ENCODE measurements at places on chromosomes 11 and 22. TPM values are rescaled to one million over a fixed set of nuclear protein-coding genes. Genes with fewer than 3 reads are reported as not detected.
A peak's percentile ranks its signal among the peaks of the same experiment; 100 is the strongest.

DNA sequence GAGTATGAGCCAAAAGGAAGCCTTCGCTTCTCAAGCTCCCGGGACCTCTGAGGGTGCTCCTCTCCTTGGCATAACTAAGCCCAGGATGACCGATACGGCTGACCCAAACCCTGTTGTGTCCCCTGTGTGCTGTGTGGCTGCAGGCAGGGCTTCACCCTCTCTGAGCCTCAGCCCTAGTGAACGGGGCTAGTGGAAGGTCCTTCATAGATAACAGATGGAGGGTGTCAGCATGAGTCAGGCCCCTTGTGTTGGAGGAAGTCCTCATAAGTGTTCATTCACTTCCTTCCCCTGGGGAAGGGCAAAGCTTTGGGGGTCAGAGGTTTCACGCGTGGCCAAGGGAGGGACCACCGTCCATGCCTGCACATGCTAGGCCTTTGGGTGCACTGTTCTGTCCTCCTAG, 21.5 kb downstream of the SHISAL1 start:
- DNase-seq: no peak

The OR51L1 gene
- total RNA-seq: not detected

The SPON1 gene
- total RNA-seq: 0.81 TPM

The IFITM10 gene
- 5.4 TPM for total RNA-seq

DNA sequence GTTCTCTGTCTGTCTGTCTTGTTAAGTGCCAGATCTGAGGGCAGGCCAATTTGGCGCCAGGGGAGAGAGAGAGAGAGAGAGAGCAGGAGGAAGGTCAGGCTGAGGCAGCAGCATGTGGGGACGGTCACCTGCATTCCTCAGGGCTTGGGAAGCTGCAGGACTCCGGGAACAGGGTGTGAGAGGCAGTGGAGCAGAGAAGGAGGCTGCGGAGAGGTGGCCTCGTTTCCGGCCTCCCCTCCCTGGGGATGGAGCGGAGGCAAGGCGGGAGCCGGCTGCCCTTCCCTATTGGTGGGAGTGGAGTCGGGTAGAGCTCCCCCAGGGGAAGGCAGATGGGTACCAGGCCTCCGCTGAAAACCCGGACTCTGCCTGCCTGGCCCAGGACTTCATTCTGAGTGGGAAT, 9.7 kb downstream of the CLMP start:
- peak; percentile 61 for DNase-seq

DNA sequence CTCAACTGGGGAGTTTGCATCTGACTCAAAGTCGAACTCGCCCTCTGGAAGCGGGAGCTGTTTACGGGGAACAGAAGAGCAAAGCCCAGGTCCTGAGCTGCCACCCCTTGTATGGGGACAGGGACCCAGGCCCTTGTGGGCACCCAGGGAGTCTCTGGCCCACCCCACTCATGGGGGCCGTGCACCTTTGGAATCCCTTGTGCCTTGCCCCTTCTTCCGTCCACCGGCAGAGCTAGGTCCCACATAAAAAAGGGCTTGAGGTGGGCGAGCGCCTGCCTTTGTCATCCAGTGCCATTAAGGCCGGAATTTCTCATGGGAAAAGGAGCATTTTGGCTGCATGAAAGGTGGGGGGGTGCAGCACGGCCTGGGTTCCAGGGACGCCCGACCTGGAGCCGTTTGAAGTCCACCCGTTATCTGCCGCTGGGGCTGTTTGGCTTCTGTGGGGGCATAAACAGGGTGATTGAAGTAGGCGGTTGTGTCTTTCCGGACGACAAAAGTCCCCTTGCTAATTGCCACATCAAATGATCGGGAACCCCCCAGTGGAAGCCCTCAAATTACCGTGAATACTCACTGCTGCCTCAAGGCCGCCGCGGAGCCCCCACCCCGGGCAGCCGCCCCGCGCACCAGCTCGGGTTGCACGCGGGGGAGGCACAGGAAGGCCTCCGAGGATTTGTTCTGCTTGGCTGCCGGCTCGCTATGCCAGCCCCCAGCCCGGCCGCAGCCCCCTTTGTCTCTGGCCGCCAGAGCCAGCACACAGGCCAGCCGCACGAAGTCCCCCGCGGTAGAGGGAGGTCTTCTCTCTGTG, 49.0 kb upstream of the FGF3 start:
- DNase-seq: no peak

The PRG2 gene
- not detected for total RNA-seq

- no peak for DNase-seq
Measured at GRCh38 chr11:64055077-64055476, 19.3 kb downstream of the FLRT1 start.

DNA sequence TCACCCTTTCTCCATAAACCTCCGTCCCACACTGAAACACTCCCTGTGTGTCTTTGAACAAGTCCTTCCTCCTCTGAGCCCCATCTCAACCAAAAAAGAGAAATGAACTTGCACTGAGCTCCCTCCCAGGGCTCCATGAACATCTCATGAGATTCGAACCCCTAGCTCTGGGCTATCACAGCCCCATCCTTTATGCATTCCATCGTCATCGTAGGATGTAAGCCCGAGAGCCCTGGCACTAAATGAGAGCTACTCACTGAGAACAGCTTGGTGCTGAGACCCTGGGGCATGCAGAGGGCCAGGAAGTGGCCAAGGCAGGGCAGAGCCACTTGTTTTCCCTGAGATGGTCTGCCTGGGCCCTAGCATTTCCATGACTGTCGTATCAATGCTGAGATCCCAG, 12.9 kb upstream of the SLC43A3 start:
- no peak for DNase-seq

- no peak for DNase-seq
Measured at GRCh38 chr22:47620391-47620790, 857.9 kb downstream of the TBC1D22A start.

DNA sequence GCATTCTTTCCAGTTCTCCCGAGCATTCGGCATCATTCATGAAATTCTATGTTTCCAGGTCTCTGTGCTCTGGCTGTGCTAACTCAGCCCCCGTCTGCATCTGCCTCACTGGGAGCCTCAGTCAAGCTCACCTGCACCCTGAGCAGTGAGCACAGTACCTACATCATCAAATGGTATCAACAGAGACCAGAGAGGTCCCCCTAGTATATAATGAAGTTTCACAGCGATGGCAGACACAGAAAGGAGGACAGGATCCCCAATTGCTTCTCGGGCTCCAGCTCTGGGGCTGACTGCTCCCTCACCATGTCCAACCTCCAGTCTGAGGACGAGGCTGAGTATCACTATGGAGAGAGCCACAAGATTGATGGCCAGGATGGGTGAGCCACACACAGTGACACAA, 52.8 kb upstream of the IGLL5 start:
- DNase-seq: no peak

DNA sequence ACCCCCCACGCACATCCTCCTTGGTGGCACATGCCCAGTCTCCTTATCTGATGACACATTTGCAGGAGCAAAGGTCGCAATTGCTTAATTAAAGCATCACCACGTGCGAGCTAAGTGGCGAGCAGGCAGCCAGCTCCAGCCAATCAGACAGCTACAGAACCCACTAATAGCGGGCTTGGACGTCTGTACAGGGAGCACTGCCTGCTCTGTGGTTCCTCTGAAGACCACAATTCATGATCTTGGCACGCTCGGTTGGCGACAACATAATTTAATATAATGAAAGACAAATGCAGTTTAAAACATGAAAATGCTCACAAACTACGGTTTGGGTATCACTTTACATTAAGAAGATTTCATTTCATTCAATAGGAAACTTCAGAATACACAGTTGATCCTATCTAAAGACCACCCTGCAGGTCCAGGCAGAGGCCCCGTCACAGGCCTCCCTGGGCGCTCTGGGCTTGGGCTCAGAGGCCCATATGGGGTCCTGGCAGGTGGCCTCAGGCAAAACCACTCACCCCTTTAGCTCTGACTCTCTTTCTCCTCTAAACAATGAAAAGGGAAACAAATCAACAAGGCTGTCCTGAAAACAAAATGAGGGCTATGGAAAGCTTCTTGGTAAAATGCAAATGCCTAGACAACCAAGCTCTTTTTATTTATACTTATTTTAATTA, 10.4 kb downstream of the PACSIN2 start:
- DNase-seq: no peak

- no peak for DNase-seq
Measured at GRCh38 chr11:93821617-93822016, 28.8 kb downstream of the VSTM5 start.

DNA sequence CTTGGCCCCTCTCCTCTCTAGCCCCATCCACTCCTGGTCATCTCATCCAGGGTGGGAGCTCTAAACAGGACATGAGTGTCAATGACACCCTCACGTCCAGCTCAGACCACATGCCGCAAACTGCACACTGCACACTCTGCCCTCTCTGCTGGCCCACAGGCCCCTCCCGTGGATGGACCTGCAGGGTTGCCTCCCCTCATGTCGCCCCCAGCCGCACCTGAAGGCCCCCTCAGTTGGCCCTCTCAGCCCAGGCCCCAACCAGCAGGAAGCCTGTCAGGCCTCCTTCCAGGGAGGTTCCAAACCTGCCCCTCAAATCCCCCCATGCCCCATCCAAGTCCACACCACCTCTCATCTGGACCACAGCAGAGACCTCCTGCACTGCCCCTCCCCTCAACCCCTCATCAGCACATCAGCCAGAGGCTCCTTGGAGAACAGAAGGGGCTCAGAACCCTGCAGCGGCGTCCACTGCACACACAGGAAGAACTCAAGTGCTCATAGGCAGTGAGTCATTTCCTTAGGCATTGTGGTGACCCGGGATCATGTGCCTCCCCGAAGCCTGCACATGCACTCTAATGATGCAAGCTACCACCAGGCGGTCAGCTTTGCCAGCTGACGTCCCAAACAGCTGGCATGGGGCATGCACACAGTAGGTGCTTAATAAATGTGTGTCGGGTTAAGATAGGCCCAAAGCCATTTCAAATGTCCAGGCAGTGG, 12.9 kb upstream of the CDKN1C start:
- no peak for DNase-seq
